ENCODE measurements at places on chromosomes 6 and 20.

- no peak for DNase-seq
Observed at GRCh38 chr6:147310521-147310920, 106.3 kb downstream of the STXBP5 start.

DNA sequence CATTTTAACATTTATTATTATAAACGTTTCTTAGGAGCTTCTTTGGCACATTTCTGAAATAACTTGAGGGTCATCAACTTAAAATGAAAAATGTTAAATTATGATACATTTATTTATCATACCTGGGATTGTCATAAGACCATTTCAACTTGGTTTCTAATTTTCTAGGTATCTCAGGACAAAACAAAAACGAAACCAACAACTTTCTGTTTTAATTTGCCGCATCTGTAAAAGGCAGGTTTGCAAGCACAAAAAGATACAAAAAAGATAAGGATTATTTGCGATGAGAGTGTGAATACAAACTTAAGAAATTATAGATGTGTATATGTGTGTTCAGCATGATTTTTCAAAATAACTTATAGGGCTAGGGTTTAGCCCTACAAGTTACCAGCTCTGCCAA is 395.0 kb upstream of the RUNX2 start:
- no peak for DNase-seq

GRCh38 chr20:39248171-39248861 is 286.2 kb downstream of the DHX35 start:
- no peak for DNase-seq

DNA sequence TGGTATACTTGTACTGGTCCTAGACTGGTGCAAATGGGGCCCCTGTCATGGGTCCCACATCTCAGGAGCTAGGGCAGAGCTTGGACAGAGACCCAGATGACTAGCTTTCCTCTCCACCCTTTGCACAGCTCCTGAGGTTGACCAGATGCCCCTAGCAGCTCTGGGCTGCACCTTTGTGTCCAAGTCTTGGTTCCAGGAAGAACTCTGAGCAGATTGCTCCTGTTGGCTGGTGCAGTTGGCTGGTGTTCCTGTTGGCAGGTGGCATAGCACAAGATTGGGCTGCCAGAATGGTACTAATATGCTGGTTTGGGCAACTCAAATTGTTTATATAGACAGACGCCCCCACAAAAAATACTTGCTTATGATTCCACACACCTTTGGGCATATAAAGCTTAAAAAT is 89.4 kb upstream of the EZR start:
- DNase-seq = no peak

- DNase-seq = no peak
Observed at GRCh38 chr6:142912125-142912524, 32.9 kb downstream of the HIVEP2 start.

DNA sequence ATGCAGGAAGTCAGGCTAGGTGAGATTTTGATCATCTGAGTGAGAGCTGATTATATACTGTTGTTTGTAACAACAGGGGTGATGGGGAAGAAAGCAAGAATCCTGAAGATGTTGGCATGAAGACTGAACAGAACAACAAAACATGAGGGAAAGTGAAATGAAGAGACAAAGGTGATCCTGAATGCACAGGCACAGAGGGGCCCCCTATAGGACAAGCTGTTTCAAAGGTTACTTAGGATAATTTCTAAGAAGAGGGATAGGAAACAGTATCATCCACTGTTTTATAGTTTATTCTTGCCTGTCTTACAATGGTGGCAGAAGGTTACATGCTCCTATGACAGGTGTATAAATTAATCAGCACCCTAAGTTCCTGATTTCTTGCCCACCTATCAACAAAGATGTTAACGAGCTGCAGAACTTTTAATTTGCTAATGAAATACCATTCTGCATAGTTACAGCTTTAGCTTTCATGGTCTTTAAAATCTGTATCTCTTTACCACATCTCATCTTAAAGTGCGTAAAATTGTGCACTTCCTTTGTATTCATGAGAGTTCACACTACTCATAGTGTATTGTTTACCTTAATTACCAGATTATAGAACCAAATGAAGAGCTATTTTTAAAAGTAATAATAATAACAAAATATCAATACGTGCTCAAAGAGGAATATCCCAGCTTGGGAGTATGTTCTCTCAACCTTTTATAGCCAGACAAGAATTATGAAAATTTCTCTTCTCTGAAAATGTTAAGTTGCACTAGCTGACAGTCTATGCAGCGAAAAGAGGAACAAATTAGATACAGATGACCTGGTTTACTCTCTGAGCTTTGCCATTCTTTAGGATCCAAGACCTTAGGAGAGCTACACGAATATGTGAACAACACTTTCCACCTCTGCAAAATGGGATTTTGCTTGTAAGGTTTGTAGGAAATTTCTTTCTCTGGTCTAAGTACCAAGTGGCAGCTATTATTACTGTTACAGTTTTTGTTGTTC is 192.5 kb downstream of the EDN1 start:
- no peak for DNase-seq

GRCh38 chr20:15056246-15056645 is 718.8 kb upstream of the FLRT3 start:
- DNase-seq = no peak

DNA sequence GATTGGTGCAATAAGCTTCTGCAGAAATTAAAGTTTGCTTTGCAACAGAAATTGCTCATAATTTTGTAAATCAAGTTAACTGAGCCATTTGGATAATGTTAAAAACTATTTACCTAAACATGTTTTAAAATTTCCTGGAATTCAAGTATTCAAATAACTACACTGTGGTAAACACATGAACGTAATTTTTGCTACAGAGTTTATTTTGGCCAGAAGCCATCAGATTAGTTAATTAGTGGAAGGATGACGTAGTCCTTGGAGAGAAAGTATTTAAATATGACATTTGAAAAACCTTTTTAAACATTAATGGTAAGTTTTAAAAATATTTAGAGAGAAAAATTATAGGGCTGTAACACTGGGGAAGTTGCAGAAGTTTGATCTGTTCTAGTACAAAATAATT is 121.2 kb upstream of the UST start:
- DNase-seq = no peak

DNA sequence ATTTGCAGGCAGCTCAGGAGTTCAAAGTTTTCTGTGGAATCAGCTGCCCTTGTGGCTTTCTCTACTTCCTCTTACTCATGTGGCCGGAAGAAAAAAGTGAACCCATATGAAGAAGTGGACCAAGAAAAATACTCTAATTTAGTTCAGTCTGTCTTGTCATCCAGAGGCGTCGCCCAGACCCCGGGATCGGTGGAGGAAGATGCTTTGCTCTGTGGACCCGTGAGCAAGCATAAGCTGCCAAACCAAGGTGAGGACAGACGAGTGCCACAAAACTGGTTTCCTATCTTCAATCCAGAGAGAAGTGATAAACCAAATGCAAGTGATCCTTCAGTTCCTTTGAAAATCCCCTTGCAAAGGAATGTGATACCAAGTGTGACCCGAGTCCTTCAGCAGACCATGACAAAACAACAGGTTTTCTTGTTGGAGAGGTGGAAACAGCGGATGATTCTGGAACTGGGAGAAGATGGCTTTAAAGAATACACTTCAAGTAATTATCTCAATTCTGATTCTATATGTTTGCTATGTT is 1.1 kb downstream of the MGME1 start:
- DNase-seq = no peak

DNA sequence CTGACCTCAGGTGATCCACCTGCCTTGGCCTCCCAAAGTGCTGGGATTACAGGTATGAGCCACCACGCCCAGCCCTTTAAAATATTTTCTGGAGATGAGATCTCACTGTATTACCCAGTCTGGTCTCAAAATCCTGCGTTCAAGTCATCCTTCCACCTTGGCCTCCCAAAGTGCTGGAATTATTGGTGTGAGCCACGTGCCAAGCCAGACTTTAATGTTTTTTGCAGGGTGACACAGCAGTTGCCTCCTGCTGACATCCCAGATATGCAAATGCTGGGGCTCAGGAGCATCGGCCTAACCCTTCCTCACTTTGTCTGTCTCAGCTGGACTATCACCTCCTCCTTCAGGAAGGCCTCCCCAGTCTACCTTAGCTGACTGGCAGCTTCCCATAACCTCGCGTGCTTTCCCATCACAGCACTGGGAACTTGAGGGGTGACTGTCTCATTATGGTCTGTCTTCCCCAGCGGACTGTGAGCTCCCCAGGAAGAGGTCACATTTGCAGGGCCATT is 14.3 kb upstream of the ID1 start:
- DNase-seq = no peak

DNA sequence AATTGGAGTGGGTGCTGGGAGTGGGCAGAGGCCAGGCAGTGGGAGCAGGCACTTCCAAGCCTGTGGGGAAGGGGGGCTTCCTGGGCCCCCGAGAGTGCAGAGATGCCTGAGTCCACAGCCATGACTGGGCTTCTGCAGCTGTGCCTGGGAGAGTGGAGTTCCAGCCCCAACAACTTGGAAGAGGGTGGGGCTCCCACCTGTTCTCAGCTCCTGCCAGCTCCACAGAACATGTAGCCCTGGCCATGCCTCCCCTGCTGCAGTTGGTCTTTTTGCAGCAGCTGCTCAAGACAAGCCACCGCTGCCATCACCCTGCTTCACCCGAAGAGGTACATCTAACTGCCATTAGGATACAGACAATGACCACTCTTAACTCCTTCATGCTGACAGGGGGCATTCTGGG is 1092.3 kb downstream of the KHDRBS2 start:
- no peak for DNase-seq

GRCh38 chr6:6840831-6841291 is 252.3 kb downstream of the LY86 start:
- DNase-seq = no peak

GRCh38 chr6:72321788-72322187 is 300.1 kb upstream of the KCNQ5 start:
- DNase-seq = no peak

GRCh38 chr20:19253916-19254820 is 41.7 kb downstream of the SLC24A3 start:
- no peak for DNase-seq

DNA sequence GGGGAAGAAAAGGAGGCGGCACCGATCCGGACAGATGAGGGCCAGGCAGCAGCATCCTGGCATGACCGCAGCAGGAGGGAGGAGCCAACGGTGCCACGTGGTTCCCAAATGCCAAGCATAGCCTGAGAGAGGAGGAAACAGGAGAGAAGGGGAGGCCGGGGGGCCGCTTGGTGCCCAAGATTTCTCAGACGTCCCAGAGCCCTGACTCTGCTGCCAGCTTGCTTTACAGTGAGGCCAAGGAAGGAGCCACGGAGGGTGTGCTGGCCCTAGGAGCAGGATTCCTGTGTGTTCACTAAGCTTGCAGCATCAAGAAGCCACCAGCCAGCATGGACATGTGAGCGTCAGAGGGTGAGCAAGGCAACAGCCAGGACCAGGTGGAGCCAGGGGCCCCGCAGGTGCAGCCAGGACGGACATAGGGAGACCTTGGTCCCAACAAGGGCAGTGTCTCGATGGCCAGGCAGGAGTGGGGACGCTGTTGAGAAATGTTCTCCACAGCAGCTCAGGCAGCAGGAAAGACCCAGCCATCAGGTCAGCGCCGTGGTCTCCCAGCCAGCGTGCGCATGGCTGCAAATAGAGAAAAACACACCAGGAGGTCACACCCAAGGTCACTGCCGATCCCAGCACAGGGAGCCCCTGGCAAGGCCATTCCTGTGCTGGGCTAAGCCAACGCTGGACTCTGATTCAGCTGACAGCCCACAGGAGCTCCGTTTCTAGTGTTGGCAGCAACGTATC is 143.7 kb downstream of the DLL1 start:
- DNase-seq = no peak

DNA sequence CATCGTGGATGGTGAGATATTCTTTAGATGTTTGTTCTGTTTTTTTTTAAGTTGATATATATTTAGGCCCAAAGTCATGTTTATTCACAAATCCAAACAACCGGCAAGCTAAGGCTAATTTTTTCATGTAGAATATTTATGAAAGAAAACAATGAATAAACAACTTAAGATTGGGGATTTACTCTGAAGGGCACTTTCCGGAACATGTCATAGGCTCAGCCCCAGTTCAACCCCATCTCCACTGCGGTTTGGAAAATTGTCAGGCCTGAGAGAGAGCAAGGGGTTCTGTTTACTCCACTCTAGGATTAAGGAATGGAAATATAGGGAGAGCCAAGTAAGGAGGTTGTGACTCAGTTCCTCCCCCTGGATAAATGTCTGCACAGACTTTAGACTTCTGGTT is 18.3 kb downstream of the RPS6KA2 start:
- no peak for DNase-seq

- no peak for DNase-seq
Observed at GRCh38 chr6:134425513-134425912, 107.6 kb upstream of the SGK1 start.

DNA sequence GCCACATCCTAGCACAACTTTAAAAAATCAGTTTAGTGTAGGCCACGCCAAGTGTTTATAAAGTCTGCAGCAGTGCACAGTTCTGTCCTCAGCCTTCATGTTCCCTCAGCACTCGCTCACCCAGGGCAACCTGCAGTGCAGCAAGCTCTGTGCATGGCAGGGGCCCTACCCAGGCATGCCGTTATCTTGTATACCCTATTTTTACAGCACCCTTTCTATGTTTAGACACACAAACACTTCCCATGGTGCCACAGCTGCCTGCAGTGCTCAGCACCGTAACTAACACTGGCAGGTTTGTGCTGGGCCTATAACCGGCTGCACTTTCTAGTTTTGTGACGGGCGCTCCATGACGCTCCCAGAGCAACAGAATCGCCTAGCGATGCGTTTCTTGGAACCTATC is 43.8 kb downstream of the ZBTB46 start:
- DNase-seq = no peak

DNA sequence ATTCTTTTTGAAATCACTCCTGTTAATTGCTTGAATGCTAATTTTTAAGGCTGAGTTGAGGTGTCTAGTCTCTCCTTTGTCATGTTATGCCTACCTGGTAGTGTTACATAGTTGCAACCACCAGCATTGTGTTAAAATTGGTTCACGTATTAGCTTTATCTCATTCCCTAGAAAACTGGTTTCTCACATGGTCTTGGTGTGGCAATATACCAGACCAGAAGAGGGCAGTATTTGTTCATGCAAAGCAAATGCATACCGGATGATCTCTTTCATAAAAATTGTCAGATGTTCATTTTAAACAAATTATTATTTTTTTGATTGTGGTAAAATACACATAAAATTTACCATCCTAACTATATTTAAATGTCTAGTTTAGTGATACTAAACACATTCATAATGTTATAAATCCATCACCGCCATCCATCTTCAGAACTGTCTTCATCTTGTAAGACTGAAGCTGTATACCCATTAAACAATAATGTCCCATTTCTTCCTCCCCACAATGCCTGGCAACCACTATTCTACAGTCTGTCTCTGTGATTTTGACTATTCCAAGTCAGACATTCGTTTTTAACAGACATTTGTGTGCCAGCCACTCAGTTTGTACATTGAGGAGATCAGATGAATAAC is 92.8 kb downstream of the ATRN start:
- DNase-seq = no peak

GRCh38 chr20:3857405-3857804 is 10.8 kb downstream of the MAVS start:
- DNase-seq = no peak

DNA sequence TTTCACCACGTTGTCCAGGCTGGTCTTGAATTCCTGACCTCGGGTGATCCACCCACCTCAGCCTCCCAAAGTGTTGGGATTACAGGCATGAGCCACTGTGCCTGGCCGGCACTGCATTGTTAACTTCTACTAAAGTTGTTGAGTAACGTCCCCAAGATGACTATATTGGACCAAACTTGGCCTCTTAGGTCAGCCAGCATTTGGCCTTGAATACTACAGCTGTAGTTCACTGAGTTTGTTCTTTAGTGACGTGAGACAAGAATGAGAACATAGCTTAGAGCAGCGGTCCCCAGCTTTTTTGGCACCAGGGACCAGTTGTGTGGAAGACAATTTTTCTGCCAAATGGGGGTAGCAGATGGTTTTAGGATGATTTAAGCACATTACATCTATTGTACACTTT is 237.1 kb downstream of the TBC1D7 start:
- no peak for DNase-seq
